SW 1271 (cell line): ENCODE measurements at places on chromosomes 11 and 22.

DNA sequence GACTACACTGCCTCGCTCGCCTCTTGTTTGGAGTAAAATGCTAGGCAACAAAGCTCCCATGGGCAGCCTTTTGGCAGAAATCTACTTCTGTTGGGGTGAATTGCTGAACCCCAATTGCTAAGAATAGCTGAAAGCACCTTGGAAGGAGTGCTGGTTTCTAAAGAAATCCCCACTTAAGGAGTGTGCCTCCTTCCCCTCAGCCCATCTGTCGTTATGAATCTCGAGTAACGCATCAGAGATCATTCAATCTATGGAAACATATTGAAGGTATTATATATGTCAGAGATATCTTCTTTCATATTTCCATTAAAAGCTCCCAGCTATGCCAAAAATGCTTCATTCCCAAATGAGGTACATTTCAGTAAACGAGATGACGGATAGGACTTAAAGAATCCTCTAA is 229.6 kb upstream of the BLID start:
- DNase-seq: no peak

- DNase-seq: no peak
These were observed at the start of gene A4GALT for GRCh38 chr22:42720263-42721044. Gene A4GALT, minus strand, starts transcription at chr22:42720870. Its CDS starts 26,919 bp downstream, at chr22:42693951.

GRCh38 chr11:21640491-21640890 is 552.4 kb upstream of the ANO5 start:
- DNase-seq: no peak

DNA sequence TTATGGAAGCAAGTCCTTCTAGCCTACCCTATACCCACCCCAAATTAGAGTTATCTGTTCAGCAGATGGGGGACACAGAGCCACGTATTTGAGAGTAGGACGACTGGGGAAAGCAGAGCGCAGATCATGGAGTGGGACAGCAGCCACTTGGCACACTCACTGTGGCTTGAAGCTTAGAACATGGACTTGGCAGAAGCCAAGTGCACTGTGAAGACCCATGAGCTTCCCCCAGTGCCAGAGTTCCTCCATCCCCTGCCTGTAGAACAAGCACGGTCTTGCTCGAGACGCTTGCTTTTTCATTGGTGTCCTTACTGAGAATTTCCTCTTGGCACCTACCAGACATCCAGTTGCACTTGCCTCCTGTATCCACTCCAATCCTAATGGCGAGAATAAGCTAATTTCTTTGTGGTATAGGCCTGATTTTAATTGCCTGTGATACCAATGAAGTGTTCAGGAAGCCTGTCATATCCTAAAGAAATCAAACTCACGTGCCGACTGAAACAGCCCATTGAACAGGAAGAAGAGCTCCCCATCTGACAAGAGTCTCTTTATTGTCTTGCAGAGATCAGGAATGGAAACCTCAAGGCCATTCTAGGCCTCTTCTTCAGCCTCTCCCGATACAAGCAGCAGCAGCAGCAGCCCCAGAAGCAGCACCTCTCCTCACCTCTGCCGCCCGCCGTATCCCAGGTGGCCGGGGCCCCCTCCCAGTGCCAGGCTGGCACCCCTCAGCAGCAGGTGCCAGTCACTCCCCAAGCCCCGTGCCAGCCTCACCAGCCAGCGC is 166.9 kb downstream of the NAV2 start:
- DNase-seq: no peak

DNA sequence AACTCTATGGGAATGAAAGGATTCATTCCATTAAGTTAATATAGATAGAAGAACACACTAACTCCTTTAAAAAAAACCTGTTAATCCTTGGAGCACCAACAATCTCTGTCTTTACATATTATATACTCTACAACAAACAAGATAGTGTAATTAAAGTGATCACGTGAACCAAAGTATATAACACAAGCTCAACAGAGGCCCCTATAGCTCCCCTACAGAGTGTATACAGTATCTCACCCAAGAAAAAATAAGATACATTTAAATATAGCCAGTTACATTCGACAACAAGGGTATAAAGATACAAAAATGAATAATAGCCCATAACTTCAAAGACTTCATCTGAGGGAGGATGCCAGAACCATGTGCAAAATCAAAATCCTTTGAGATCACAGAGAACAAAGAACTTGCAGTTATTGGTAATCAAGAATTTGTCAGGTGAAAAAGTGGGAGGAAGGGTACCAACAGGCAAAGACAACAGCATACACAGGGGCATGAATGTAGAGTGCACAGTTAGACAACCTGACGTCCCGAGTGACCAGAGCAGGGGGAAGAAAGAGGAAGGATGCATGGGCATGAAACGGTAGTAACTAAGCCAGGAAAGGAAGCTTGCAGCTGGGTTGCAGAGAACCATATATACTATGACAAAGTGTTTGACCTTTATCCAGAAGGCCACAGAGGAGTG is 4.7 kb downstream of the FCHSD2 start:
- no peak for DNase-seq

GRCh38 chr11:2208691-2209369 is 37.2 kb upstream of the TH start:
- no peak for DNase-seq

DNA sequence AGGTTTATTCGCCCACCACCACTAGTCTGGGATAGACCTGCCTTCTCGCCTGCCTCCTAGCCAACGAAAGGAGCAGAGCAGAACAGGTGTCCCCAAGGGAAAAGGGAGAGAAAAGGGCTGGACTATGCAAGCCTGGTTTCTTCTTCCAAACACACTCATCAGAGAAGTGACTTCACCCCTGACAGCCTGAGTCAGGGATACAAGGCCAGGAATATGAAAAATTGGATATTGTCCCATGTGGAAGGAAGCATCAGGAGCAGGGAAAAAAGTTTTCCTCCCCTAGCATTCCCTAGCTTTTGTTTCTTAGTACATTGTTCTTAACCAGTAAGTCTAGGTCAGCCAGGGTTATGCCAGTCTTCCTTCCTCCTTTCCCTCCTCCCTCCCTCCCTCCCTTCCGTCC is 56.9 kb upstream of the TNRC6B start:
- no peak for DNase-seq
